ENCODE measurements at places on chromosomes 3 and 15.

GRCh38 chr3:24020036-24020691 lies 75.1 kb downstream of the NR1D2 start:
- DNase-seq = no peak

DNA sequence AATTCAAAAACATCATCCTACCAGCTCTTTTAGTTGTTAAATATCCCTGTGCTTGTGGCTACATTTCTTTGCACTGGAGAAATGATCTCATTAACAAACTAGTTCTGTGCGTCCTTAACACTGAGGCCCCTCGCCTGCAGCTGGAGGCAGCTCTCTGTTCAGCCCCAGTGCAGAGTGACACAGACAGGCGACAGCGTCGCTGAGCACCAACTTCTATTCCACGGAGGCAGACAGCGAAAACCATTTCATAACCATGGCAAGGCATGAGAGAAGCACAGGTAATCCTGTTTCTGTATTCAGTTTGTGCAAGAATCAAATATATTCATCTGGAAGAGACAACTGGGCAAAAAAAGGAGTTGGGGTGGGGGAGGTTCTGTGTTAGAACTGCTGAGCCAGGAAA lies 530.7 kb downstream of the ZIC1 start:
- peak; percentile 8 for DNase-seq

- no peak for DNase-seq
Observed at GRCh38 chr3:25229586-25229985, 198.5 kb upstream of the RARB start.

GRCh38 chr3:140914384-140914945 lies 27.2 kb upstream of the SLC25A36 start:
- no peak for DNase-seq

GRCh38 chr3:99772671-99773070 lies 45.0 kb upstream of the CMSS1 start:
- DNase-seq = no peak

DNA sequence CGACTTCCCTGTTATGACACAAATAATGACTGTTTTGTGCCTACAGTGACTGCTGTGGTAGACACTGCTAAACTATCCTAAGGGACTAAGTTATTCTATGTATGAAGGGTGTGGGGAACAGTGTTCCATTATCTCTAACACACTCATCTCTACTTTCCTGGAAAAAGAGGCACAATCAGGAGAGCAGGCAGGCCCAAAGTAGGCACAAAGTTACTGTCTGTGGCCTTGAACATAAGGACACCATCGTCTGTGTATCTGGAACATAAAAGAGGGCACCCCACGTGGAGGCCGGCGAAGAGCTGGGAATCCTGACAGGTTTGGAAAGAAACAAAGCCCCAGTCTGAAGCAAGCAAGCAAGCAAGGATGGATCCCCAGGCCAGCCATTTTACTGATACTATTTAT lies 1.5 kb downstream of the ABCC5 start:
- no peak for DNase-seq

GRCh38 chr3:131658115-131658514 lies 155.3 kb upstream of the MRPL3 start:
- DNase-seq = no peak

DNA sequence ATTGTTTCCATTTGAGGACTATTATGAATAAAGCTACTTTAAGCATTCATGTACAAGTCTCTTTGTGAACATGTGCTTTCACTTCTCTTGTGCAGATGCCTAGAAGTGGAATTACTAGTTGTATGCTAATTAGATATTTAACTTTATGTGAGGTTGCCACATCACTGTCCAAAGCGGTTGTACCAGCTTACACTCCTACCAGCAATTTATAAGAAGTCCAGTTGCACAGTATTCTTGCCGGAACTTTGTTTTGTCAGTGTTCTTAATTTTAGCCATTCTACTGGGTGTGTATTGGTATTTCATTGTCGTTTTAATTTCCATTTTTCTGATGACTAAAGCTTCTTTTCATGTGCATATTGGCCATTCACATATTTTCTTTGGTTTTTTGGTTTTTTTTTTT lies 29.1 kb downstream of the SEMA3G start:
- no peak for DNase-seq

- no peak for DNase-seq
Observed at GRCh38 chr3:138459619-138460535, 25.5 kb downstream of the ESYT3 start.

DNA sequence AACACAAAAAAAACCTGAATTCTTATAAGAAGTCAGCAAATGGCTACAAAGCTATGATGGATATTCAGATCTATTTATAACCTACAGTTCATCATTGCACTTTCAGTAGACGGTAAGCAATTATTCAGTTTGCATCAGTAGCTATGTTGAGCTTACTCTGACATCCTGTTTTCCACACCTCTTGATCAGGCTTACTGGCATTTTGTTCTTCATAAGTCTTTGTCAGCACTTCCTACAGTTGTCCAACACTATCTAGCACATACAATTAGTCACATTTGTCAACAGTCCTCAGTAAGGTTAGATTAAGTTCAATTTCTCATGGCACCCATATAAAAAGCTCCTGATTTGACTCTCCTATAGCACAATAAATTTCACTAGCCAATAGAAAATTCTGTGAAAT lies 71.2 kb upstream of the ST3GAL6 start:
- no peak for DNase-seq

DNA sequence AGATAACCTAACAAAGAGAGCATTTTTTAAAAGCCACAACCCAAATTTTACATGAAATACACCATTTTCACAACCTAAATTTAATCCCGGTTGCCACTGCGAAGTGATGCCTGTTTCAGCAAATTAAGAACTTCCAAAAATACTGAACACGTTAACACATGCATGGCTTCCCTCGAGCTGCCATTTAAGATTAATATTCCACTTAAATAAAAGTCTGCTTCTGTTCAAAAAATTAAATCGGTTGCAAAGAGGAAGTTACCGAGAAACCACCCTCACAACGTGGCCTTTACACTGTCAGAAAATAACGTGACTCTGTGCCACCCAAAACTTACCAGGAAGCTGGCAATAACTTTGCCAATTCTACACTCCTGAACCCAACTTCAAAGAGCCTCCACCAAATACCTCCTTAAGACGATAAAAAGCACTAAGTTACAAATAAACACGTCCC lies 1.2 kb downstream of the TBL1XR1 start:
- no peak for DNase-seq

- no peak for DNase-seq
Observed at GRCh38 chr15:101600035-101600434, 52.1 kb downstream of the TM2D3 start.

- DNase-seq = no peak
Observed at GRCh38 chr3:48187301-48187578, 977 bp downstream of the CDC25A start.

- DNase-seq = no peak
Observed at GRCh38 chr15:55968923-55969322, 24.5 kb downstream of the NEDD4 start.

- no peak for DNase-seq
Observed at GRCh38 chr15:39357480-39358268, 223.2 kb upstream of the THBS1 start.

GRCh38 chr15:98530570-98530969 lies 117.8 kb upstream of the IGF1R start:
- no peak for DNase-seq

DNA sequence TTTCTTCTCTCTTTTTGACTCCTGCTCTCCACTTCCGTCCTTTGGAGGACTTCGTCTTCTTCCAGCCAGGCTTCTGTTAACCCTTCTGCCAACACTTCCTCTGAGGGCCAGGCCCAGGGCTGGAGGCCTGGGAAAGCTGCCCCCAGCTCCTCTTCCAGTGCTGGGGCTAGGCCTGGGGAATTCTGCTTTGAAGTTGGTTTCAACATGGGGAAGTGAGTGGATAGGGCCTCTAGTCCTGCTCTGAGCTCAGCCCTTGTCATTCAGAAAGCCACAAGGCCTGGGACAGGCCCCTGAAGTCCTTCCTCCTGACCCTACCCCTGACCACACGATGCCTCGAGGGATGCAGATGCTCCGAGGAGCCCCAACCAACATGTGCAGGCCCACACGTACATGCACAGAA lies 53.9 kb upstream of the HERC1 start:
- DNase-seq = no peak

DNA sequence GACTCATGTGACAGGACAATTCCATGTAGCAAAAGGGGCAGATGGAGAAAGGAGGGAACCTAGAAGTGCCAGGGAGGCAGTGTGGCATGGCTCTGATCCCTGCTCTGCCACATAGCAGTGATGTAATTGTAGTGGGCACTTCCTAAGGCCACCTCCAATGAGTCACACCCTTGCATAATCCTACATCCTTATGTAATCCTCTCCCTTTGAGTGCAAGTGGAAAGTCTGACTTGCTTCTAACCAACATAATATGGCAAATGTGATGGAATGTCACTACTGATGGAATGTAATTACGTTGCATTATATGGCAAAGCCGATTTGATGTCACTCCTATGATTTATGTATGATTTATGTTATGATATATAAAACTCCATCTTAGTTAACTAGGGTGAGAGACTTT lies 72.9 kb upstream of the ATP2C1 start:
- DNase-seq = no peak

DNA sequence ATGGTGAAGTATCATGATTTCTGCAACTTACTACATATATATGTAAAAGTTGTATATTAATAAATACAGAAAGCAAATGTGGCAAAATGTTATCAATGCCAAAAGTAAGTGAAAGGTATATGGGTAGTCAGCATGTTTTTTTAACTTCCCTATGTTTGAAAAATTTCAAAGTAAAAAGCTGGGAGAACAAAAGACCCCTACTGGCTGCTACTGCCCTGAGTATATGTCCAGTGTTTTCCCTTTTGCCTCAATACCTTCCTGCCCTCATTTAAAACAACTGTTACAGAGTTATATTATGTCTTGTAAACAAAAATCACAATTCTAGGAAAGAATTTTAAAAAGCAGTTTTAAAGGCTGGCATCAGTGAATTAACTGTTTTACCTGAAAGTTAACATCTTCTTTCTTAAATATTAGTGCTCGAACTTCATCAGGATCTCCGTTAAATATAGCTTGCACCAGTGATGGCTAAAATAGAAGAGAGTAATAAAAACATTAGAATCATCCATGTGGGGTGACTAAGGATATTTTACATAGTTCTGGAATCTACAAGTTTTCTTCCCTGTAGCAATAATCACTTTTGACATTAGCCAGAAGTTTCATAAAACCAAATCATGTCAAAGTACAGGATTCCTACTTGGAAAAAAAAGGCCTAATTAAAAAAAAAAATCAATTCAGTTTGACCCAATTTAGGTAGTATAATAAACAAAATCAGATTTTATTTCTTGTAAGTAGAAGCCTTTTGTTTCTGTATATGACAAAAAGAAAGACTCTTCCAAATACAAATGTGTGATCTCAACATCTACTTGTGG lies 2.7 kb downstream of the ANKRD28 start:
- no peak for DNase-seq

- no peak for DNase-seq
Observed at GRCh38 chr15:42190370-42190769, 17.7 kb downstream of the VPS39 start.

- no peak for DNase-seq
Observed at GRCh38 chr3:32406486-32407408, 15.1 kb downstream of the CMTM7 start.

- no peak for DNase-seq
Observed at GRCh38 chr3:65820600-65820999, 218.1 kb downstream of the MAGI1 start.

DNA sequence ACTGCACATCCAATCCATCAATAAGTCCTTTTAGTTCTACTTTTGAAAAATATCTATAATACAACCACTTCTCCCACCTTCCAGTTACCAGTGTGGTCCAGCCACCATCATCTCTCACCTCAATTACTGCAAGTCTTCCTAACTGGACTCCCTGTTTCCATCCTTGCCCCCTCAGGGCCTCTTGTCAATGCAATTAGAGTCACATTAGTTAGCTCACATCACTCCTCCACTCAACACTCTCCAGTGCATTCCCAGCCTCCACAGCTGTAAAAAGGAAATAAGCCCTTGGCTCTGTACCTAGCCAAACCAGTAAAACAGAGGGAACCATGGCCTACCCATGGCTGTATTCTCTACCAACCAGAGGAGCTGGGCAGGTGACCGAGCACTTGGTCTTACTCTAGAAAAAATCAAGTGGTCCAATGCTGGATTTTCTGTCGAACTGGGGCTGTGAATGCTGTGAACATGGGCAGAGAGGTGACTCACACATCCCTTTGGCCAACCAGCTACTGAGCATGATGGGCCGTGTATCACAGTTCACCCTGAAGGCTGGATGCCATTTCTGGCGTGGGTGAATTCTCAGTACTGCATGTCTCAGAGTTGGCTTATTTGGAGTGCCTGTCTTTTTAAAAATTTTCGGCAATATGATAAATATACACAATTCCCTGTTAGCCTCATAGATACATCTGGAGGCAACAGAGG lies 62.5 kb upstream of the C15orf61 start:
- DNase-seq = no peak

- DNase-seq = no peak
Observed at GRCh38 chr15:69299943-69300588, 1.4 kb downstream of the PAQR5 start.

DNA sequence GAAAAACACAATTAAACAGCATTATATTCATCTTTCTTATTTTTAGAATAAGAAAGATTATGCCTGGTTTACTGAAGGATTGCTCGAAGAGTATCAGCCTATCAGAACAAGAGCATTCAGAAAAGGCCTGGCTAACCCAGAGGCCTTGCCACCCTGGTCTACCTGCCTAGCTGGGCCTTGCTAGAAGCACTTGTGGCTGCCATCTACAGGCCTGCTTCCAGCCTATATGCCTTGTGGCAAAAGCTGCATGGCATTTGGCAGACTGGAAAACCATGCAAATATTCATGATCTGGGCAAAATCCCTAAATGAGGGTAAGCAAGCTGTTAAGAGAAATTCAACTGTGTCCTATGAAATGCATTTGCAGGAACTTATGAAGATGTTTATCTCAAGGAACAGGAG lies 9.3 kb upstream of the ATP13A4 start:
- no peak for DNase-seq

DNA sequence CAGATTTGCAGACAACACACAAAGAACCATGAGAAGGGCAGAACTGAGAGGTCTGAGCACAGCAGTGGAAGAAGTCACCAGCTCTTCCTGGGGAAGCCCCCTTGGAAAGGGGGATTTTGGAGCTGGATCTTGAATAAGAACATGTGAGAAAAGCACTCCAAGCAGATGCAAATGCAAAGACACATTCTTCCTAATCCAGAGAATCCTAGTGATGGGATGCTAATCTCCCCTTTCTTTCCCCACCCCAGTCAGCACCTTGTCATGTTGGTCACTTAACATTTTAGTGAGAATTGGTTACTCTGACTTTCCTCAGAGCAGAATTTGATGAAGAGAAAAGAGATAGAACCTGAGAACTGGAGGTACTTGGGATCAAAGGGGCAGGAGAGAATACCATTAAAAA lies 148.5 kb downstream of the SSR3 start:
- no peak for DNase-seq

DNA sequence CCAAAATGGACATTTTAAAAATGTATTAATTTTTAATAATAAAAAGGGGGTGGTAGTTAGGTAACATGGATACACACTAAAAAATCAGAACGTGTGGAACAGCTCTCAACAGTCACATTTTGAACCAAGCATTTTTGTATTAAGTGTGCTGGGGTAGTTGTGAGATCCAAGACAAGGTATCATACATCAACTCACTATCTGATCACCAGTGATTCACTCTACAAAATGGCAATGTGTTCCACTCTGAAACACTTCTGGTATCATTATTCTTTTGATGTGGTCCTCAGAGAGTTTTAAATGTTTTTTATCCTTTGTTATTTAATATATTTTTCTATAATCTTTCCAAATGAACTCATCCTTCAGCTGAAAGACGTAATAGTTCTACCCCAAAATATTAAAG lies 5.4 kb downstream of the HACL1 start:
- no peak for DNase-seq

- no peak for DNase-seq
Observed at GRCh38 chr3:55180936-55181535, 253.2 kb upstream of the LRTM1 start.

- no peak for DNase-seq
Observed at GRCh38 chr15:78284758-78285157, 14.7 kb downstream of the SKIC8 start.
